ENCODE measurements at places on chromosomes 12 and 14.
A peak's percentile ranks its signal among the peaks of the same experiment; 100 is the strongest.

GRCh38 chr12:78530100-78530765 is 334.3 kb upstream of the SYT1 start:
- no peak overlapping the region for H3K27ac ChIP-seq
- H3K4me1 ChIP-seq: no peaks in the 10 kb centered on the region
- DNase-seq: no peak
- H3K27me3 ChIP-seq: no peaks in the 10 kb centered on the region
- H3K4me3 ChIP-seq: no peak overlapping the region
- no peaks in the 10 kb centered on the region for H3K36me3 ChIP-seq

DNA sequence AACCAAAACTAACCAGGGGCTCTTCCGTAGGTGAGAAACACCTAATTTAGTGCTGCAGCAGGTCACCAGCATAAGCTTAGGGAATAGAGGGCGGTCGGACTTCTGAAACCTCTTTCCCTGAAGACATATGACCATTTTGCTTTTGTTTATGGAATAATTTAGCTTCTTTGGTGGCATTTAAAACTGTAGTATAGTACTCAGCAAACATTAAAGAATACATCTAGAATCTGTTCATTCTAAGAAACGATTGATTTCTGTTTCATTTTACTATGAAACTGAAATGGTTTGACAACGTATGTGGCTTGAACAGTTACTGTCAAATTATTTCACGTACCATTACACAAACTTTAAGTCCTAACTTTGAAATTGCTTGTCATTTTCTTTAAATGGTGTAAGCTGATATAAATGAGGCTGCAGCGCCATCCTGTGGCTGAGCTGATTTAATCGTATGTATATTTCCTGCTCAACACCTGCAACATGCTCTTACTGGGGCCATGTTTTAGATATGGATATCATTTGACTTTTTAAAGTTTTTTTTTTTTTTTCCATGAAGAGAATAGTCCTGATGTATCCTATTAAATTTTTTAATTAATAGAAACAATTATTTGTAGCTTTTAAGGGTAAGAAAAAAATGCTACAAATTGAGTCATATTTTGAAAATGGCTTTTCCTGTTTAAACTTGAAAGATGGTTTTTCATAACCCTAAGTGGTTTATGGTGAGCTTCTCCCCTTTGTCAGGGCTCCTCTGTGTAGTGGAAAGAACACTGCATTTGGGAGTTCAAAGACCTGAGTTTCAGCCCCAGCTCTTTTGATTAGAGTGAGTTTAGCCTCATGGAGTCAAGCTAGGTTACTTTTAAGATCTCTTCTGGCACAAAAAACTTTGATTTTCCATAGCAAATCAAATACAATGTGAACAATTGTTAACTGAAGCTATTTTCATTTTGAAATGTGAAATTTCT is 27.4 kb downstream of the CFAP54 start:
- no peaks in the 10 kb centered on the region for H3K4me1 ChIP-seq
- no peaks in the 10 kb centered on the region for H3K36me3 ChIP-seq
- H3K27ac ChIP-seq: no peak overlapping the region
- DNase-seq: no peak
- H3K27me3 ChIP-seq: no peaks in the 10 kb centered on the region

- H3K4me1 ChIP-seq: no peaks in the 10 kb centered on the region
- no peaks in the 10 kb centered on the region for H3K27me3 ChIP-seq
- H3K4me3 ChIP-seq: no peak overlapping the region
- no peak overlapping the region for H3K27ac ChIP-seq
- no peak for DNase-seq
- H3K36me3 ChIP-seq: no peaks in the 10 kb centered on the region
Observed at GRCh38 chr12:129830796-129831195, 73.0 kb downstream of the TMEM132D start.

DNA sequence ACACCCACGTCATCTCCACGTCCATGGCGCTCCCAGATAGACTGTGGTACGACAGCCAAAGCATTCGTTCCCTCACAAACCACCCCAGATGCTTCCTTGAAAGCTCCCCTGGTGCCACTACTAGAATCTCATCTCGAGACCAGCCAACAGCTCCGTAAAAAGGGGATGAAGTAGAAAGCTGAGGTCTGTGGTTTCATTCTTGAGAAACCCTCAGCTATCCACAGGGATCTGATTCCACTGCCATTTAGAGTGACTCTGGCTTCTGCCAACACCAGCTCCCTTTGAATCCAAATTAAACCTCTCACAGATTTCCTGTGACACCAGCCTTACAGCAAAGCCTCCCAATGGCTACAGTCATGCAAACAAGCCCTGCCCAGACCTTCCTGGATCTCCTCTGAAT is 18.5 kb upstream of the FOXN3 start:
- H3K27me3 ChIP-seq: no peaks in the 10 kb centered on the region
- H3K4me1 ChIP-seq: peaks cover 30% of the 10 kb centered on the region
- no peak overlapping the region for H3K4me3 ChIP-seq
- no peak overlapping the region for H3K27ac ChIP-seq
- DNase-seq: no peak

- H3K4me1 ChIP-seq: no peaks in the 10 kb centered on the region
- H3K36me3 ChIP-seq: no peaks in the 10 kb centered on the region
- H3K27me3 ChIP-seq: peaks cover 7% of the 10 kb centered on the region
- no peak overlapping the region for H3K4me3 ChIP-seq
Observed at GRCh38 chr14:101192661-101193000, 289.1 kb upstream of the RTL1 start.

DNA sequence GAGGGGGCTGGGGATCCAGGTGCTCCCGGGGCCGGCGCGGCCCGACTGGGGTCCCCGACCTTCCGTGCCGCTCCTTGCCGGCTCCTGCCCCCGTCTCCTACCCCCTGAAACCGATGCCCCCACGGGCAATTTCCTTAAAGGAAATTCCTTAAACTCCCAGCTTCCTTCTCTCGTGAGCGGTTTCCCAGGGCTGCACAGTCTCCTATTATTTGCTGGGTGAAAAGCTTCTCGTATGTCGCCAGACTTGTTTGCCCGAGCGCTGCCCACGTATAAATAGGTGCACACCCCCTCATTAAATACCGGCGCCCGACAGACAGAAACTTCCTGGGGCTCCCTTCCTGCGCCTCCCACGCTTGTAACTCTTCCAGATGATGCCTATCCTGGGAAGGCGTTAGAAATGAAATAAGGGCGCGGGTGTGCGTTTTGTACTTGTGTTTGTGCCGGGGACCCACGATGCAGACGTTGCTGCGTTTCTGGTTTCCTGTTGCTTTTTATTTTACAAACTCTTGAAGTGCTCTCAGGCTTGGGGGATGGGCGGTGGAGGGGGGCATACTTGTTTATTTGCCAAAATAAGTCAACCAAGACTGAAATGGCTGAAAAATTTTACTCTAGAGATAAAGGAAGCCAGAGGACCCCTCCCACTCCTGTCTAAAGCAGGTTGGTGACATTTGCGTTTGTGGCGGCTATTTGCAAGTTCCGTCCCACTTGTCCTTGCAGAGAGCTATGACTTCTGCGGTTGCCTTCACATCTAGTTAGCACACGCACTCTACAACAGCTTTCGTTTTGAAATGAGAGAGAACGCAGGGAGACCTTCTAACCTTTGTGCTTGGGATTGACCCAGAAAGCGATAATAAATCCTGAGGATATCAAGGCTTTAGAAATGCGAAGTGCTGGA is 1.0 kb downstream of the HIP1R start:
- DNase-seq: no peak
- H3K27me3 ChIP-seq: no peaks in the 10 kb centered on the region
- H3K27ac ChIP-seq: peak overlapping the region; percentile 67

- no peak overlapping the region for H3K4me3 ChIP-seq
- H3K27ac ChIP-seq: no peak overlapping the region
- peak; percentile 52 for DNase-seq
- H3K36me3 ChIP-seq: no peaks in the 10 kb centered on the region
- H3K27me3 ChIP-seq: no peaks in the 10 kb centered on the region
Observed at GRCh38 chr14:68822132-68822651, 29.3 kb upstream of the ZFP36L1 start.

- no peaks in the 10 kb centered on the region for H3K4me1 ChIP-seq
- H3K4me3 ChIP-seq: no peak overlapping the region
- no peaks in the 10 kb centered on the region for H3K36me3 ChIP-seq
- no peaks in the 10 kb centered on the region for H3K27me3 ChIP-seq
- no peak overlapping the region for H3K27ac ChIP-seq
Observed at GRCh38 chr12:67391034-67391433, 121.9 kb downstream of the CAND1 start.

DNA sequence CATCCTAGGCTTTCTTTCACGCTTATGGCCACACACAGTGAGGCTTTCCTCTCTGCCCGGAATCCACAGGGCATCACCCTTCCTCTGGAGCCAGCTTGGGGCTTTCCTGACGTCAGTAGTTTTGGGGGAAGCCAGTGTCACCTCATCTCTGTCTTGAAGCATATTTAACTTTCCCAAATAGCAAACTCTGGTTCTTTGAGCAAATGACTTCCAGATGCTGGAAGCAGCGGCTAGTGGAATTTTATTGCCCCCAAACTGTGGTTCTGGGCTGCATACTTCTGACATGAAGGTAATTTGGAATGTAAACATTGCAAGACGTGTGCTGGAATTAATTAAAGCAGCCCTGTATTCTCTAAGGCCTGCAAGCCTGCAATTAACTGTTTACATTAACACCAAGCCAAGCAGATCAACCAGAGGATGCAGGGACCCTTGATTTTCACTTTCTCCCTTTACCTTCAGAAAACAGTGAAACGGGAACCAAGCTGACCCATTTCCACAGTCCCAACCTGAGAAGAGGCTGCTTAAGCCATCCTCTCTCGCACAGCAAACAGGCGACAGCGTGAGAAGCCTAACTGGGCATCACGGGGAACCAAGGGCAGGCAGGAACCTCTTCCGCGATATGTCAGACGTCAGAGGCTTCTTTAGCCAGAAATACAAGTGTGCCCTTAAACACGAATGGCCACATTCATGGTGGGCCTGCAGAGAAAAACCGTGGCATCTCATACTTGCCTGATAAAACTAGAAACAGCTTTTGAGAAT is 258.4 kb downstream of the CACNA1C start:
- no peak overlapping the region for H3K4me3 ChIP-seq
- peak; percentile 26 for DNase-seq
- no peak overlapping the region for H3K27ac ChIP-seq
- no peaks in the 10 kb centered on the region for H3K4me1 ChIP-seq

DNA sequence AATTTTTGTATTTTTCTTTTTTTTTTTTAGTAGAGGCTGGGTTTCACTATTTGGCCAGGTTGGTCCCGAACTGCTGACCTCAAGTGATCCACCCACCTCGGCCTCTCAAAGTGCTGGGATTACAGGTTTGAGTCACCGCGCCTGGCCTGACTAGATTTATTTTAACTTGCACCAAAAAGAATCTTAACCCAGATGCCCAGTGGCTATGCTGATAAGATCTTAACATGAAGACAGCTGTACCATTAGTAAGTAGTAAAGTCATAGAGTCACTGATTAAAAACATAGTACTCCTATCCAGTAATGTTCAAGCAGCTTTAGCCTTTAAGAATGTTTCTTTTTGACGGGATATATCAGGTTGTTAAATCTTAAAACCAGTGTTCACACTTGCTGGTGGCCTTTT is 1061.8 kb upstream of the FLRT2 start:
- no peaks in the 10 kb centered on the region for H3K36me3 ChIP-seq
- H3K4me1 ChIP-seq: peaks cover 2% of the 10 kb centered on the region
- no peaks in the 10 kb centered on the region for H3K27me3 ChIP-seq
- no peak overlapping the region for H3K27ac ChIP-seq
- no peak for DNase-seq
- H3K4me3 ChIP-seq: no peak overlapping the region

DNA sequence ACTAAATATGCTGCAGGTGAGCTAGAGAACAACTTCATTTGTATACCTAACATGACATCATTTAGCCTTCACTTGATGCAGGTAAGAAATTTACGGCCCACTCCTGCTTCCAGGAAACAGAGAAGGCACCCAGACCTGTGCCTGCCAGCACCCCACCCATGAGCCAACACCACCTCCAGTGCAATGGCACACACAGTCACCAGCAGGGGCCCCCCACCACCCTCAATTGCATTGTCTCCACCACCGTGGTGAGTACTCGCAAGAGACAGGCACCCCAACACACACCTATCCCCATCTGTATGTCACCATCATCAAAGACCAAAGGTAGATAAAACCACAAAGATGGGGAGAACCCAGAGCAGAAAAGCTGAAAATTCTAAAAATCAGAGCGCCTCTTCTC is 107.6 kb downstream of the KLHL28 start:
- H3K27ac ChIP-seq: no peak overlapping the region
- H3K27me3 ChIP-seq: peaks cover 8% of the 10 kb centered on the region
- no peak for DNase-seq
- H3K4me3 ChIP-seq: no peak overlapping the region
- no peaks in the 10 kb centered on the region for H3K36me3 ChIP-seq
- no peaks in the 10 kb centered on the region for H3K4me1 ChIP-seq

GRCh38 chr14:29108908-29109307 is 342.3 kb downstream of the FOXG1 start:
- H3K27me3 ChIP-seq: peaks cover 3% of the 10 kb centered on the region
- H3K27ac ChIP-seq: no peak overlapping the region
- H3K36me3 ChIP-seq: no peaks in the 10 kb centered on the region
- no peak for DNase-seq

GRCh38 chr12:93536111-93536765 is 36.2 kb upstream of the SOCS2 start:
- H3K27me3 ChIP-seq: no peaks in the 10 kb centered on the region
- no peaks in the 10 kb centered on the region for H3K36me3 ChIP-seq
- no peak overlapping the region for H3K4me3 ChIP-seq
- H3K27ac ChIP-seq: no peak overlapping the region

- peaks cover 3% of the 10 kb centered on the region for H3K4me1 ChIP-seq
- H3K4me3 ChIP-seq: no peak overlapping the region
- no peaks in the 10 kb centered on the region for H3K27me3 ChIP-seq
- H3K27ac ChIP-seq: no peak overlapping the region
- H3K36me3 ChIP-seq: no peaks in the 10 kb centered on the region
Observed at GRCh38 chr14:70021548-70022220, 142.5 kb downstream of the SMOC1 start.

GRCh38 chr14:51554953-51555352 is 96.8 kb upstream of the FRMD6 start:
- no peak for DNase-seq
- peaks cover 38% of the 10 kb centered on the region for H3K4me1 ChIP-seq

DNA sequence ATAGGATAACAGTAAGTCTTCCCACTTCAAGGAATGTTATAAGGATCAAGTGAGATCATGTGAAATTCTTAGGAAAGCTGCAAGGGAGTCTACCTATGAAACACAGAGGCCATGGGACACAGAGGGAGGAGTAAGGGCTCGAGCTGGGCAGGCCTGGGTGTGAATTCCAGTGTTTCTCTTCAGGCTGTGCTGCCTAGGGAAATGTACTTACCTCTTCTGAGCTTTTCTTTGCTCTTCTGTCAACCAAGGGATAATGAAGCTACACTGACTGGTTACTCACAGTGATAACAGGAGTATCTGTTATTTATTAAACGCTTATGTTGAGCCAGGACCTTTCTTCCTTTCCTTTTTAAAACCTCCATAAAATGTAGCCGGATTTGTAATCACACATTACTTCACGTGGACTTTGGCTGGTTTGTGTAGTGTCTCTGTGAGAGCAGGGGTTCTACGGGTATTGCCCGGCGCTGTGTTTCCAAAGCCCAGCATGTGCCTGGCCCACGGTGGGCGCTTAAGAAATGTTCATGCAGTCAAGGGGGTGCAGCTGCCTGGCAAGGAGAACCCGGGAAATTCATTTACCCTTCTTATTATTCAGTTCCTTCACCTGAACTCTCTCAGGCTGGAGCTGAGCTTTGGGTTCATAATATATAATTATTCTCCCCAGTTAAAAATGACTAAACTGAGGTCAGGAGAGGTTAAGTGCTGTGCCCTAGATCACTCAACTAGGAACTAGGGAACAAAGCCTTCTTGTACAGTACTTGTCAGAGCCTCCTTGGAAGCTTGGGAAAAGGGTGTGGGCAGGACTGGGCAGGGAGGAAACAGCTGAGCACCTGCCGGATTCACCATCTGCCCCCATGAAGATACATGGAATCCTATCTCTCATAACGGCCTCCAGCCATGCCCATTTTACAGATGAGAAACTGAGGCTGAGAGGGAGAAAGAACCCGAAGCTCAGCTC is 214.2 kb downstream of the CACNA1C start:
- no peak overlapping the region for H3K27ac ChIP-seq
- peaks cover 13% of the 10 kb centered on the region for H3K27me3 ChIP-seq
- H3K4me1 ChIP-seq: no peaks in the 10 kb centered on the region
- no peak overlapping the region for H3K4me3 ChIP-seq
- no peaks in the 10 kb centered on the region for H3K36me3 ChIP-seq

Measured in RWPE2 (cell line).